ENCODE measurements at places on chromosomes 4 and X. TPM values are rescaled to one million over a fixed set of nuclear protein-coding genes. Genes with fewer than 3 reads are reported as not detected.

The LANCL3 gene
- not detected for polyA plus RNA-seq

The MAGED4 gene
- polyA plus RNA-seq, result 51.7 TPM

The KCTD8 gene
- polyA plus RNA-seq, result 0.03 TPM

The PLAC8 gene
- polyA plus RNA-seq, result not detected

DNA sequence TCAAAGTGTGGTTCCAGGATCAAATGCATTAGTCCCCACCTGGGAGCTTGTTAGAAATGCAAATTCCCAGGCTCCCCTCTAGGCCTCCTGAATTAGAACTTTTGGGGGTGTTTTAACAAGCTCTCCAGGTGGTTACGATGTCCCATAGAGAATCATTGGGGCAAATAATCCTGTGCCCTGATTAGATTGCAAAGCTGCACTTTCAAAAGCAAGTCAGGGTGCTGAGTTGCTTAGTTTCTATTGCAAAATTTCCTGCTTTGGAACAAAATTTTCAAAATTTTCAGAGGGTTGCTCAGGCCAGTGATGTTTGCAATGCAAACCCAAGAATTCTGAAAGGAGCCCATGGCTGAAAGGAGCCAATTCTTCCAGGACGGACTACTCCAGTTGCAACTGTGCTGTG, 71.0 kb downstream of the MGST2 start:
- no peak for DNase-seq

- peak; percentile 18 for DNase-seq
These were observed 168.4 kb upstream of the GK2 start for GRCh38 chr4:79576429-79576753.

- peak; percentile 85 for DNase-seq
These were observed 3.6 kb upstream of the PDE5A start for GRCh38 chr4:119632216-119632615.

DNA sequence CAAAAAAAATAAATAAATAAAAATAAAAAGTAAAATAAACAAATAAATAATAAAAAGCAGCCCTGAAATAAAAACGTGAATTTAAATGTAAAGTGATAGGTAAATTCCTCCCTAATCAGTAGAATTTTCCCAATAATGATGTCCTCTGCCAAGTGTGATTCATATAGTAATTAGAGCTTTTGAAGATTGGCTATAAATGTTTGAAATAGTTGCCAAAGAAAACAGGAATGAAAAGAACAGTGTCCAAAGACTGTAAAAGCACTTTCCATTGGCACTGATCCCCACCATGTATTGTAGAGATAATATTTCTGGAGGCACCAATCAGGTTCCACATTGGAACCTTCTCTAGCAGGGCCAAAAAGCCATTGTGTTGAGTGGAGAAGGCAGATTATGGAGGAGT, 25.9 kb upstream of the SMARCAD1 start:
- DNase-seq, result no peak

DNA sequence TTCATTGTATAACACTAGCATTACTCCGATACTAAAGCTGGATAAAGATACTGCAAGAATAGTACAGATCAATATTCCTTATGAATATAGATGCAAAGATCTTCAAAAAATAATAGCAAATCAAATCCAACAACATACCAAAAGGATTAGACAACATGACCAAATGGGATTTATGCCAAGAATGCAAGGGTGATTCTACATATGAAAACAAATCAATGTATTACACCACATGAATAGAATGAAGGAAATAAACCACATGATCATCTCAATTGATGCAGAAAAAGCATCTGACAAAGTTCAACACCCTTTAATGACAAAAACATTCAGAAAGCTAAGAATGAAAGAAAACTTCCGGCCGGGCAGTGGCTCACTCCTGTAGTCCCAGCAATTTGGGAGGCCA, 42.8 kb downstream of the CUL4B start:
- DNase-seq, result peak; percentile 83

DNA sequence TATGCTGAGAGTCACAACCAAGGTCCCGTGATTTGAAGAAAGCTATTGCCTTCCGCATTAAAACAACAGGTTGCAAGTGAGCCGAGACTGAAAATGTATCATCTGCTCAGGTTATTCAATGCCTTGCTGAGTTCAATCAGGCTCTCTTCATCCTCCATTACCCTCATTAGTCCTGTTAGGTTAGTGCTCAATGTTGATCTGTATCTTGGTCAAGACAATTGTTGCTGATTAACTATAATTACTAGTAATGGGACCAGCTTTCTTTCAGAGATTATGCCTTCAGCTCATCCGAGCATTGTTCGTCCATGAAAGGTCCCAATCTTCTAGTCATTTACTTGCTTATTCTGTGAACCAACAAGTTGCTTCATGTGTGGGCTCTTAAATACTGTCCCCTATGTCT, 534.6 kb upstream of the FAM241A start:
- DNase-seq, result no peak

DNA sequence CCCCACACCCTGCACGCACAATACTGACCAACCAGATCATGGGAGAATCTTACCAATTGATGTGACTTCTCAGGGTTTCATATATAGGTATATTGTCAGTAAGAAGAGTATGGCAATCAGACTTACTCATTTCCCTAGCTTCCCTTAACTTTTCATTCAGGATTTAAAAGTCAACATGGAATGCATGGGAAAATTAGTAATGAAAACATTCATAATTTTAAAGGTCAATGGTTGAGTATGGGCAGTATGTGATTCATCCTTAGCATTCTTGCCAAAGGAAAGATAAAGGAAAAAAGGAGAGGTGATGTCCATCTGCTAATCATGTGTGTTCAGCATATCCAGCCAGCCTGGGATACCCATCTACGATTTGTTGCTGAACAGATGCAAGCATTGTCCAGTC, 4.0 kb downstream of the DIPK2B start:
- peak; percentile 61 for DNase-seq

DNA sequence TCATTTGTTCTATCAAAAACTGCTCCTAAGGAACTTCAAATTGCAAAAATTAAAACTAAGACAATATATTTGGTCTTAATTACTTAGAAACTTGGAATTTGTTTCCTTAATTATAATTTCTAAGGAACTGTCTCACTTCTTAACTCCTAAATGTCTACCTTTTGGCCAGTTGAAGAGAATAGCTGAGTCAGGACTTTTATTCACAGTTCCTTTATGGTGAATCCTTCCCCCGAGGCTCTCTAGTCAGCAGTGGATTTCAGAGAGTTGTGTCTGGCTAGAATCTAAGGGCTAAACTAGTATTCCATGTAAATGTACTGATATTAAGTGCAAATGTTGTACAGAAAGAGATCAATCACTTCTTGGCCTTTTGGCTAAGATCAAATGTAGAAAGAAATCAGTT, 69.3 kb downstream of the AMMECR1 start:
- DNase-seq, result no peak

DNA sequence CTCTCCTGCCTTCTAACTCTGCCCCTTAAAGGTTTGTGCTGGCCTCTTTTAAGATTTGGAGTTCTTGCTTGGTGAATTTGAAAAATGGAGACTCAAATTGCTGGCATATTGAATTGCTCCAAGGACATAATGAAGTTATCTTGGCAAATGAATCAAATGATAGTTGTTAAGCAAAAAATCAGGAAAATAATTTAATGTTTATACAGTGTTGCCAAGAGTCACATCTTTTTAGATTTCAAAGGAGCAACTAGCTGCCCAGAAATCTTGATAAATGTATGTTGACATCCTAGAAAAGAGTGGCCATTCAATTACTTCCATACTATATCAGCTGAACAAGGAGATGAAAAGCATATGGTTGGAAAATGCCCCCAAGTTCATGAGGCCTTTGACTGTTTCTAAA, 610.0 kb upstream of the LCORL start:
- no peak for DNase-seq

- DNase-seq, result no peak
These were observed 377.2 kb upstream of the FTHL17 start for GRCh38 chrX:31449081-31449480.

GRCh38 chr4:113950207-113950606, 29.2 kb downstream of the ARSJ start:
- no peak for DNase-seq

GRCh38 chr4:56139241-56139827, 190.6 kb downstream of the CEP135 start:
- DNase-seq, result no peak

DNA sequence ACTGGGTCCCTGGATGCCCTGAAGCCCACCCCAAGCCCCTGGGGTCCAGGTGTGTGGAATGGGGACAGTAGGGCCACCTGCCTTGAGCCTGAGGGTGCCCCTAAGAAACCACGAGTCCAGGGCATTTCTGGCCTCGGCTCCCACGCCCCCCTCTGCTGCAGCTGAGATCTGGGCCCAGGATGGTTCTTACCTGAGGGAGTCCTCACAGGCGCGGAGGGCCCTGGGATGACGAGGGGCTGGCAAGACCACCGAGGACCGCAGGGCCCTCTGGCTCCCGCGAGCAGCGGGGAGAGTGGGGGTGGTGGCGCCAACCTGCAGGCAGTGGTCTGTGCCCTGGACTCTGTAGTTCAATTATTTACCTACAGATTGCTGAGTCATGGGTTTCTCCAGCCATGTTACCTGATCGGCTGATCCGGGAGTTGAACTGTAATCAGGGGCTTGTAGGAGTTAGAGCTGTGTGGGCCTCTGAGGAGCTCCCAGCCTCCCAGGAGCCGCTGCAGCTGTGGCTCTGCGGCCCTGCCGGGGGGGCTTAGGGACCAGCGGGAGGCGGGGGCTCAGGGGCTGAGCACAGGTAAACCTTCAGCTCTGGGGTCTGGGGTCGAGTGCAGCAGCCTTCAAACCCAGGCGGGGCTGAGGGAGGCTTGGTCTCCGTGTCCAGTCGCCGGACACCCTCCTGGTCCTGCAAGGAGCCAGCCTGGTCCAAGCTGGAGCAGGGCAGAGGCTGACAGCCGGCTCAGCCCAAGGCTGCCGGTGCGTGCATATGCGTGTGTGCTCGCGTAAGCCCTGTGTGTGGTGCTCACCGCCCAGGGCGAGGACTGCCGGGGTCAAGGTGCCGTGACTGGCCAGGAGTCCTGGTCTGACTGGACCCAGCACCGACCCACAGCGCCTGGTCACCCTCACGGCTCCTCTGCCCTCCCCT, at the start of gene SLC26A1:
Gene SLC26A1, minus strand, starts transcription at position 294 of the 919 bp plus-strand sequence. CDS start 1,701 bp downstream, outside the sequence.
- DNase-seq, result no peak

DNA sequence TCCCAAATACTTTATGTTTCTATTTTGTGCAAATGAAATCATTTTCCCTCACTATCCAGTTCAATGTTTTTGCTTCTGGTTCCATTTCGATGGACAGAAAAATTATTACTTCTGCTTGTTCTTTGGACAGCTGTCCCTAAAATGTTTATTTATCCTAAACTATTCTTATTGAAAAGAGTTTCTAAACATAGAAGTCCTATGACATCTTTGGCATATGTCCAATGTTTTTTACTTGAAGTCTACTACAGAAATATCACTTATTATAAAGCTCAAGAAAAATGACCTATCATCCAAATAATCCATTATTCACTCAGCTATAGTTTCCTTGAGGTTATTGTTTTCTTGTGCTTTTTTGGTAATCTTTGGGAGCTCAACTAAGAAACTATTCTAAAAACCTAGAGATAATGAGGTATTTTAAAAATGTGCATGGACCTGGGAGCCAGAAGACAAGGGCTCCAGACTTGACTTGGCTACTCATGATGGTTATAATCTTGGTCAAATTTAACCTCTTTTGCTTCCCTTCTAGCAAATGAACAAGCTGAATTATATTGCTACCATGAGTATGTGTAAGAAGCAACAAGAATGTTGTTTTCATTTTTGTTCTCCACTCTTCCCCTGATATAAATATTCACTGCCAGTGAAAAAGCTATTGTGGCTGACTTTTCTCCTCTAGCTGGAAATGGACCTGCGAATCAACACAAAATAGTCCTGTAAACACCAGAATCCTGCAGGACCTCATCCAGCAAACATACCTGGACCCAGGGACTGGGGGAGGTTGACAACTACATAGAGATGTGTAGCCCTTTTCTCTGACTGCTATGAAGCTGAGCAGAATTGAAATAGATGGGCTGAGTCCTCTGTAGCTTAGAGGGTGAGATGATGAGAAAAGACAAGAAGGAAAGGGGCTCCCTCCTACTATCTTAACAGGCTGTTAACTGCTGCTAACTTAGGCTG, 137.4 kb downstream of the FRYL start:
- peak; percentile 33 for DNase-seq

Data from IMR-90 (cell line).